HuH-7 (cell line): ENCODE measurements at places on chromosomes 6 and 20.

GRCh38 chr6:88890860-88891845, 72.3 kb downstream of the RNGTT start:
- no peak for DNase-seq

DNA sequence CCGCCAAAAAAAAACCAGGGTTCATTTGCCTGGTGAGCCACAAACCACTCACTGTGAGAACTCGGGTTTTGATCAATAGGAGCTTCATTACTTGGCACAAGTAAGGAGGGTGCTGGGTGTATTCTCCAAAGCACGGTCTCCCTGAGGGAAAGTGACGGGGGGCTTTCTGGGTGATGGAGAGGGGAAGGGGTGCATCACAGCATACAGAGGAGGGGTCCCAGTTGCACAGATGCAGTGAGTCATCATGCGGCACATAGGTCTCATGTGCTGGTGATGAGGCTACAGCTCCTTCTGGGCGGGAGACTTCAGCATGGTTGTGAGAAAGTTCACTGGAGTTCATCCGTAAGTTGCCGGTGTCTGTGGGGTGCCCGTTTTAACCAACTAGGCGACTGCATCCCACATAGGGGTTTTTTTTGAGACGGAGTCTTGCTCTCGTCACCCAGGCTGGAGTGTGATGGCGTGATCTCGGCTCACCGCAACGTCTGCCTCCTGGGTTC, 36.2 kb downstream of the SUN5 start:
- DNase-seq, result no peak

GRCh38 chr20:12597551-12597950, 411.2 kb upstream of the SPTLC3 start:
- no peak for DNase-seq

- no peak for DNase-seq
These were observed 191.7 kb downstream of the ESR1 start for GRCh38 chr6:151999194-151999593.

GRCh38 chr6:42696526-42697267, 25.7 kb downstream of the PRPH2 start:
- DNase-seq, result no peak

GRCh38 chr6:137630666-137631065, 136.5 kb upstream of the OLIG3 start:
- DNase-seq, result no peak

GRCh38 chr6:161498359-161498758, 224.5 kb upstream of the AGPAT4 start:
- DNase-seq, result peak; percentile 21

- DNase-seq, result no peak
These were observed 40.2 kb downstream of the TM9SF4 start for GRCh38 chr20:32149566-32150170.

DNA sequence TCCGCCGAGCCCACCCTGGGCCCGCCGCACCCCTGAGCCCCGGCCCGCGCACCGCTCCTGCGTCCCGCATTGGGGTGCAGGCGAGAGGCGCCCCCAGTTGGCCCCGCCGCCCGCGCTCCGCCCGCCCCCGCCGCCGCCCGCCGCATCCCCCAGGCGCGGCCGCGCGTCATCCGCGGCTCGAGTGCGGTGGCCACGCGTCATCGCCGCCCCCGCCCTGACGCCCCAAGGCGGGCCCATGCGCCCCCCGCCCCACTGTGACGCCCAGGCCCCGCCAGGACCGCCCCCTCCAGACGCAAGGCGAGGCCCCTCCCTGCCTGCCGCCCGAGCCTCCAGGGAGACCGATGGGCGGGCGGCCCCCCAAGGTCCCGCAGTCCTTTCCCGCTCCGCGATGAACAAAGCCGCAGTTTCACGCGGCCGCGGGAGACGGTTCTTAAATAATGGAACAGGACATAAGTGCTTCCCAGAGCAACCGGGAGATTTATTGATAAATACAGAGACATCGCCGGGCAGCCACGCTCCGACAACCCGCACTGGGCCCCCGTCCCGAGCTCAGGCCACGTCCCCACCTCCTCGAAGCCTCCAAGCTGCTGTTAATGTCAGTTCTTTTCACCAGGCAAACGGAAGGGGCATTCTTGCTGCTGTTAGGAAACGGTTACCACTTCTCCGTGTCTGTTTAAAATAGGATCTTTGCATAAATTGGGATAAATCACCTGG, at the start of gene ANKRD60:
TSS of gene ANKRD60 (minus strand) at position 170 of the 714 bp plus-strand sequence. CDS start at position 170, 0 bp downstream.
- DNase-seq, result no peak

DNA sequence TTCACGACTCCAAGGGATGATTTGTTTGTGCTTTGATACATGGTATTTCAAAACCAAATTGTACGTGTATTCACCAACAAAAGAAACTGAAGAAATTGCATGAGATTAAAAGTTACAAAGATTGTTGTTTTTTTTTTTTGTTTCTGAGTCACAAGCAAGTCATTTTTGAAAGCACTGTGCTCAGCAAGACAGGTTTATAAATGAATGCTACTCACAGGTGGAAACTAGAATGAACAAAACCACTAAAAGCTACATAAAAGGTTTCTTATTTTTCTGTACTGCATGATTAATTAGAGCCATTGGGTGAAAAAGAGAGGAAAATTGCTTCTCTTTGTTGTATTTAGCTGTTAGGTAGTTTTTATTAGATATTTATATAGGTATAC, 90.2 kb upstream of the RIPOR2 start:
- no peak for DNase-seq

GRCh38 chr6:87543696-87544473, 45.9 kb downstream of the RARS2 start:
- no peak for DNase-seq

- no peak for DNase-seq
These were observed 98.4 kb upstream of the TBX18 start for GRCh38 chr6:84862843-84863242.

DNA sequence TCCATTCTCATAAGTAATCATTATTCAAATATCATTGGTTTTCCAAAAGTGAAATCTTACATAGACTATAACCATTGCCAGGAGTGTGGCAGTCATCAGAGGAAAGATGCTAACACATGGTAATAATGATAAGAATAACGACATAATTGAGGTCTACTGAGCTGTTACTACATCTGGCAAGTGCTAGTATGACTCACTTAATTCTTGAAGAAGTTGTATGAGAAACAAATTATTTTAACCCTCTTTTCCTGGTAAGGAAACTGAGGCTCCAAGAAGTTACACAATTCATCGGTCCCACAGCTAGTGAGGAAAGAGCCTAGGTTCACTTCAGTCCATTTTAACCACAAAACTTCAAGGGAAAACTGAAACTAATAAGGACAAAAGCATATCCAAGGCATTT, 335.6 kb upstream of the BTBD3 start:
- no peak for DNase-seq

- DNase-seq, result no peak
These were observed 2.4 kb downstream of the UNC5CL start for GRCh38 chr6:41036601-41037000.

GRCh38 chr6:71171497-71172070, 117.0 kb upstream of the OGFRL1 start:
- DNase-seq, result no peak

- DNase-seq, result no peak
These were observed 65.7 kb downstream of the MRPL14 start for GRCh38 chr6:44061375-44062104.

DNA sequence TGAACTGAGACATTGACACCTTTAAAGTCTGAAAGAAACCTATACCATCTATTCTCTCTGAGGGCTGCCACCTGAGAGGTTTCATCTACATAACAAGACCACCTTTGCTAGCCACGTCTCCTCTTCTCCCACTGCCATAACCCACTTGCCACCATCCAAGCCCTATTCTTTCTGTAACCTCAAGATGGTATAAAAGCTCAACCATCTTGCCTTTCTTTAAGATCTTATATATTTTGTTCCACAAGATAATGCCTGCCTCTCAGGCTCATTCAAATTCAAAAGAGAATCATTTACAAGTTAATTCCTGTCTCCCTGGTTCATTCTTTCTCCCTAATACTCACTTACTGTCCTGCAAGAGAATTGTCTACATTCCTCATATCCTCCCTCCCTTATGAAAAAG, 192.5 kb downstream of the OTOR start:
- no peak for DNase-seq

GRCh38 chr20:54631059-54631458, 155.7 kb downstream of the DOK5 start:
- DNase-seq, result no peak

- no peak for DNase-seq
These were observed 40.4 kb downstream of the CD40 start for GRCh38 chr20:46158476-46158987.

GRCh38 chr6:15953152-15953880, 175.6 kb upstream of the MYLIP start:
- no peak for DNase-seq

GRCh38 chr6:20672038-20672437, 137.8 kb downstream of the CDKAL1 start:
- DNase-seq, result no peak

DNA sequence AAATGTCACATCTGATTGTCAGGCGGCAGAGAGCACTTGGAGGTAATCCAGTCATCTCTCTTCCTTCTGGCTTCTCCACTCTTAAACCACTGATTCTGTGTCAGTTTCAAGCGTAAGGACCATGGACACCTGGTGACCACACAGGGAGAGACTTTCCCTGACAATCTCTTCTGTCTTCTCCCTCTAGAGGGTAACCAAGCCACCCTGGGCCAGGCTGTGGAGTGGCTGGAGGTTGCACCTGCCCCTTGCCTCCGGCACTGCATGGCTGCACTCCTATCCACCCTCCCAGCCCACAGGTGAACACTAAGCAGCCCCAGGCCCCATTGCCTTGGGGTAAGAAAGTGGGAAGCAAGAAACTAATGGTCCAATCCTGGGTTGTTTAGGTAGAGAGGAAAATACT, 78.7 kb downstream of the BFSP1 start:
- DNase-seq, result no peak

DNA sequence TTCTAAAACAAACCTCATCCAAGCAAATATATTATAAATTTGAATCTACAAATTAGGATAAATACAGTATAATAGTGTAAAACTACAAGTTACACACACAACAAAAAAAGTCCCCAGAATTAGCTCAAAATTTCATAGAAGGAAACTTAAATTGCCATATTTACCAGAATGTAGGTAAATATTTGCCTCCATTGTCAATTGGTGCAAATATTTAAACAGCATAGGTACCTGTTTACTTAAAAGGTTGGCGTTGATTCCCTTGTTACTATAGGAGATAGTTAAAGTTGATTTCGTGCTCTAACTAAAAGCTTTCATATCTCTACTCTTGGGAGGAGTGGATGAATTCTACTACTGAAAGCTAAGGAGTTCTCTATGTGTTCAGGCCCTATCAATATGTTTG, 111.6 kb upstream of the TENT5A start:
- no peak for DNase-seq

- no peak for DNase-seq
These were observed 543.2 kb upstream of the EPHA7 start for GRCh38 chr6:93962566-93962965.

DNA sequence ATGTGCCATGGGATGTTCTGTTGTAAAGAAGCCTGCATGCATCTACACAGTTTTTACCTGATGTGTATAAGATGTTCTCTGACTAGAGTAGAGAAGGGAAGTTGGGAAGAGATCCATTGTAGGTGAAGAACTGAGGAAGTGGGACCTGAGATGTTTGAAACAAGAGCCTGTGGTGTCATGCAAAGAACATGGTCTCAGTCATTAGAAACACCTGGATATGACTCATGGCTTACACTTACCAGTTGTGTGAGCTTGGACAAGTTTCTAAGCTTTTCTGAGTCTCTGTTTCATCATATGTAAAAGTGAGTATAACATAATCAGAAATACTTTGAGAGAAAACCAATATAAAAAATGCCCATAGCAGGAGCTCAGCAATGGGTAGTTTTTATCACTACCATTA, 51.9 kb upstream of the SEC63 start:
- no peak for DNase-seq

GRCh38 chr6:12275107-12275506, 15.1 kb upstream of the EDN1 start:
- no peak for DNase-seq

- DNase-seq, result no peak
These were observed 142.5 kb upstream of the RUNX2 start for GRCh38 chr6:45185403-45186251.

- peak; percentile 40 for DNase-seq
These were observed 120.5 kb upstream of the CHD6 start for GRCh38 chr20:41738604-41739206.

DNA sequence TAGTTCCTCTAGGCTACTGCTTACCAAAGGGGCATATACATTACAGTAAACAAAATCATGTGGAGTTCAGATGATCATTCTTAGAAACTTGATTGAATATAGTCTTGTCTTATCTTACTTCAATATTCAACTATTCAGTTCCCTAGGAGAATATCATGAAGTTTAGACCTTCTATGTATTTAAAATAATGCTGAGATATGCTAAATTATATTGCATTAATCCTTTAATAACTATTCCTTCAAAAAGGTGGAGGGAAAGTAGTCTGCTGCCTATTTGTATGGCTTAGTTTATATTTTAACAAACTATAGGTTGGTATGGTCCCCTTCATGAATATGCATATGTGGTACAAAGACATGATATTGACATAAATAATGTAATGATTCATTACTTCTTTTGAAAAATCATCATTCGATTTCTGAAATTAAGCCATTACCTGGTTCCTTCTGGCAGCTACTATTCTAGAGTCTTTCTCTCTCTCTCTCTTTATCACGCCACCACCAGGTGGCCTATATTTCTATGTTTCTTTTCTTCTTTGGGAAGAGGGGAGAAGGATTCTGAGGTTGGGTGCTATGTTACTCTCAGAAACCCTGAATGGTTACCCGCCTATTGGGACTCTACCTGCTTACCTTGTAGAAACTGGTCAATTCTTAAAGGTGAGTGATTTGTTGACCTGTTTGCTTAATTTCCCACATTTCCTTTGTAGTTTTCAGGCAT, 855.8 kb downstream of the HACE1 start:
- DNase-seq, result no peak

- DNase-seq, result no peak
These were observed 186.3 kb downstream of the OGFRL1 start for GRCh38 chr6:71474942-71475341.

DNA sequence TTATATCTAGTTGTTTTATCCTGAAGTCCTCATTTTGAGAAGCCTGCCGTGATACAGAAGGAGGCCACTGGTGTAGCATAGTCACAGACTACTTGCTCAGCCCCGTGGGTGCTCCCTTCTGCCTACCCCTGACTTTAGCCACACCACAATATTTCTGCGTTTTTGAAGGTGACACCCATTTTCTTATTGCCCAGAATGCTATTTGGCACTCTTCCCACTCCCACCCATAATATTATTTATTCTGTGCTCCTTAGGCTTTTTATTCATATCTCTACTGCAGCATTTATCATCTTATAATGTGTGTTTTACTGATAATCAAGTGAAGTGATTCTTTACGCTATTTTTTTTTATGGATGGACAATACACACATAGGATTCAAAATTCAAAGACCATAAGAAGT, 107.3 kb downstream of the OR2B2 start:
- DNase-seq, result no peak
